ENCODE measurements at places on chromosomes 2 and 18. TPM values are rescaled to one million over a fixed set of nuclear protein-coding genes. Genes with fewer than 3 reads are reported as not detected.

GRCh38 chr2:10864861-10865636, 46.7 kb upstream of the KCNF1 start:
- H3K27ac ChIP-seq: no peak overlapping the region
- H3K4me1 ChIP-seq: no peaks in the 10 kb centered on the region
- DNase-seq: no peak
- H3K36me3 ChIP-seq: no peaks in the 10 kb centered on the region
- H3K27me3 ChIP-seq: no peaks in the 10 kb centered on the region

DNA sequence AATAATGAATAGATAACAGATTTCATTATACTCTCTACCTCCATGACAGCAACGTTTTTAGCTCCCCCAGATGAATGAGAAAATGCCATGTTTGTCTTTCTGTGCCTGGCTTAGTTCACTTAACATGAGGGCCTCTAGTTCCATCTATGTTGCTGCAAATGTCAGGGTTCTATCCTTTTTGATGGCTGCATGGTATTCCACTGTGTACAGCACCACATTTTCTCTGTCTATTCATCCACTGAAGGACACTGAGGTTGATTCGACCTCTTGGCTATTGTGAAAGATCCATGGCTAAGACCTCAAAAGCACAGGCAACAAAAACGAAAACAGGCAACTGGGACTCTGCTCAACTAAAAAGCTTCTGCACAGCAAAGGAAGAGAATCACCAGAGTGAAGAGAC, 264.6 kb downstream of the HDAC4 start:
- no peak overlapping the region for H3K27ac ChIP-seq
- no peaks in the 10 kb centered on the region for H3K27me3 ChIP-seq
- H3K4me3 ChIP-seq: no peak overlapping the region

- no peaks in the 10 kb centered on the region for H3K27me3 ChIP-seq
- DNase-seq: no peak
These were observed 500.1 kb downstream of the ARHGAP15 start for GRCh38 chr2:143629340-143629739.

DNA sequence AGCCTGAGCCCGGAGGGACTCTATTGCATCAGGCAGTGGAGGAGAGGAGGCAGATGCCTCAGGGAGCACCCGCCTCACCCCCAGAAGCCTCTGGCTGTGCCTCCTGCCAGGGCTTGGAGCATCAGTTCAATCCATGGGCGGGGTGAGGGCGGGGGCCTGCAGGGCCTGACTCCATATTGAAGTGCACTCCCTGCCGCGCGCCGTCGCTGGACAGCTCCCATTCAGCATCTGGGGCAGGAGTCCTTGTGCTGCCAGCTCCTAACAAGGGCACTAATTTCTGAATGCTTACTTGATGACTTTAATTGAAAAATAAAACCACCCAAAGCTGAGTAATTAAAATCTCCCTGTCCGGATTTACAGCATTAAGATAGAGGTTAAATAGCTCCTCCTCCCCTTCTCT, 23.8 kb downstream of the C1QL2 start:
- H3K27ac ChIP-seq: no peak overlapping the region
- DNase-seq: no peak
- no peaks in the 10 kb centered on the region for H3K36me3 ChIP-seq

Gene OSR1
- 33.8 TPM for polyA plus RNA-seq
